Activated T-helper 2 cell treated with anti-CD3 and anti-CD28 coated beads, Interferon-gamma antibody, Interleukin-2, Interleukin-4, amounts not matched to agents 10 μg/mL and 5 μg/mL and 100 μg/mL, durations not matched to agents 14 hours and 24 hours and 36 hours (primary cell): ENCODE measurements at places on chromosomes 5 and 9. TPM values are rescaled to one million over a fixed set of nuclear protein-coding genes. Genes with fewer than 3 reads are reported as not detected.

The TICAM2 gene
- total RNA-seq, result 0.85 TPM in 1 of 2 replicates, not detected in the other

The SLC36A3 gene
- not detected in 2 replicates for total RNA-seq

The PRSS3 gene
- not detected in 2 replicates for total RNA-seq

The F2RL1 gene
- total RNA-seq, result 0.09 and 0.16 TPM in 2 replicates

The ERCC6L2 gene
- total RNA-seq, result 28.2 and 33.0 TPM in 2 replicates

The MED22 gene
- total RNA-seq, result 35.2 and 36.4 TPM in 2 replicates

The AK1 gene
- total RNA-seq, result 19.6 and 21.0 TPM in 2 replicates

DNA sequence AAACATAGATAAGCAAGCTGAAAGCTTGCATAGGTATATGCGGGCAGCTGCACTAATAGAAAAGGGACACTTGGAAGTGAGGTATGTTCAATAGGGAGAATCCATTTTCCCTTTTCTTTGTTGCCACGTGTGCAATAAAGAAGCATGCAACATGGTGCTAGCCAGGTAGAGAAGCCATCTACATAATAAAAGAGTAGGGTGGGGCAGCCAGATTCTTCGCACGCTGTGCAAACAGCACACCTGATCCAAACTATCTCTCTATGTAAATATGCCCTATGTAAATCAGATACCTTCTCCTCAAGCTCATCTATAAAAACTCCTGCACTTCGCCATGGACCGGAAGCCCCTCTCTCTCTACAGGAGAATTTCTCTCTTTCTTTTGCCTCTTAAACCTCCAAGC is 91.9 kb upstream of the C9orf72 start:
- DNase-seq, result no peak

GRCh38 chr9:126773004-126773607 is 31.7 kb upstream of the ZBTB43 start:
- DNase-seq, result no peak

GRCh38 chr9:127980706-127981558 is at the start of gene EEIG1:
EEIG1 (minus strand) TSS chr9:127980989; CDS start chr9:127980137, 852 bp downstream.
- peak; percentile 97 for DNase-seq

DNA sequence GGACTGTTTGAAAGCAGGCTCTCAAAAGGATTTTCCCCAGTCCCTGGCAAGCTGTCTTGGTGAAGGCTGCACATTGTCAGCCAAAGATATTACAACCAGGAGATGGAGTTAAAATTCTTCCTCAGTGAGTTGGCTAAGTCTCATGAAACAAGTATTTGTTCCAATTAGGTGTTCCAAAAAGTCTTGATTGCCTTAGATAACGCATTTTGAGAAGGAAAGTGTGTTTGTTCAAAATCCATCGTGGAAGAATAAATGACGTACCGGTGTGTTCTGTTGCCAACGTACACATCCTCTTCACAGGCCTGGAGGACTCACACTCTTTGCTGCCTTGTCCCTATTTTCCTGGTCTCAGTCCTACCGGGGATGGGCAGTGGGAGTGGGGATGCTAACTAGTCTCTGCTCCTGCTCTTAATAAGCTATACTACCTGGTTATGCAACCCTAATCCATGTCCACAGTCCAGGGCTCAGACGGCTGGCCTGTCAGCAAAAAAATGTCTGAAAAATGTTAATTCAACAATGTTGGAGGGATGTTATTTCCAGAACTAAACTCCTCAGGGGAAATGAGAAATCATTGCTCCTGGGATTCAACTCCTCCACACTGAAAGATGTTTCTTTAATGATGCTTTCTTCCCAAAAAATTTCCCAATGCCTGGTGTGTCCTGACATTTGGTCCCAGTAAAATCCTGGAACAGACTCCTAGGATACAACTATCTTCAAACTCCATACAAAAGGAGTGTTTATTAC is 175.3 kb upstream of the KLF9 start:
- no peak for DNase-seq

GRCh38 chr5:54531546-54531945 is 14.0 kb downstream of the SNX18 start:
- no peak for DNase-seq

GRCh38 chr5:126383246-126383645 is 40.0 kb upstream of the GRAMD2B start:
- DNase-seq, result no peak

GRCh38 chr5:68746643-68747420 is 347.0 kb upstream of the SLC30A5 start:
- no peak for DNase-seq

- DNase-seq, result no peak
These were observed 63.1 kb downstream of the PTCD2 start for GRCh38 chr5:72383280-72383679.

DNA sequence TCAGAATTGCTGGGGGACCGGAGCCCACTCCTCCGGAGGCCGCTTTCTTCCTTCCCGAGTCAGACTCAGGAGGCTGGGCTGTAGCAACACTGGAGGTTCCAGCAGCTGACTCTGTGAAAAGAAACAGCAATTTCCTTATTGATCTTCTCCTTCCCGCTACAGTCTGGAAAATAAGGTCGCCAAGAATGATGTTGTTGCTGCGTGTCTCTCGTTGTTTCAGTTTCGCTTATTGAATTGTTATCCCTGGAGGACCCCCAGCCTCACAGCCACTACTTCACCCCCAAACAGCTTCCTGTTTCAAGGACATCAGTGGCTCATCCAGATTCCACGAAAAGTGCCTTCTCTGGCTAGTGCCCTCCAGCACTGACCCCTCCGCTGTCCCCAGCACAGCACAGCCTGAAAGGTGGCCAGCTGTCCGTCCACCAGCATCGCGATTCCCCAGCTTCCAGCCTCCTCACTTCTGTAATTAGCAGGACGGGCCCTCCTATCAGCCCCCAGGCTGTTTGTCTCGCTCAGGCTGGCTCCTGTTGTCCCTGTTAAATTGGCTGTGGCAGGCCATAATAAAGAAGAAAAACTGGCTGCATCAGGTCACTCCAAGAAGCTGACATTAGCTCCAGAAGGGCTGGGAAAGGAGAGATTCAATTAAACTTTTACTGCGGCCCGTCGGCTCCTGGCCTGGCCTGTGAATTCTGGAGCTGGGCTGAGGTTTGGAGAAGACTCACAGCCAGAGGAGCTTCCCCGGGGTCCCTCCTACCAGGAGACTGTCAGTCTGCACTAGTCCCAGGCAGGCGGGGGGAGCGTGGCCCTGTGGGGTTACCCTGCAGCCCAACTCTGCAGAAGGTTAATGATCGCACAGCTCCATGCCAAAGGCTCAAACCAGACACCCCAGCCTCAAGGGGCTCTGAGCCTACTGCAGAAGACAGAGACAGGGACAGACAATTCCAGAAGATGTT is 40.5 kb downstream of the OLFM1 start:
- no peak for DNase-seq

DNA sequence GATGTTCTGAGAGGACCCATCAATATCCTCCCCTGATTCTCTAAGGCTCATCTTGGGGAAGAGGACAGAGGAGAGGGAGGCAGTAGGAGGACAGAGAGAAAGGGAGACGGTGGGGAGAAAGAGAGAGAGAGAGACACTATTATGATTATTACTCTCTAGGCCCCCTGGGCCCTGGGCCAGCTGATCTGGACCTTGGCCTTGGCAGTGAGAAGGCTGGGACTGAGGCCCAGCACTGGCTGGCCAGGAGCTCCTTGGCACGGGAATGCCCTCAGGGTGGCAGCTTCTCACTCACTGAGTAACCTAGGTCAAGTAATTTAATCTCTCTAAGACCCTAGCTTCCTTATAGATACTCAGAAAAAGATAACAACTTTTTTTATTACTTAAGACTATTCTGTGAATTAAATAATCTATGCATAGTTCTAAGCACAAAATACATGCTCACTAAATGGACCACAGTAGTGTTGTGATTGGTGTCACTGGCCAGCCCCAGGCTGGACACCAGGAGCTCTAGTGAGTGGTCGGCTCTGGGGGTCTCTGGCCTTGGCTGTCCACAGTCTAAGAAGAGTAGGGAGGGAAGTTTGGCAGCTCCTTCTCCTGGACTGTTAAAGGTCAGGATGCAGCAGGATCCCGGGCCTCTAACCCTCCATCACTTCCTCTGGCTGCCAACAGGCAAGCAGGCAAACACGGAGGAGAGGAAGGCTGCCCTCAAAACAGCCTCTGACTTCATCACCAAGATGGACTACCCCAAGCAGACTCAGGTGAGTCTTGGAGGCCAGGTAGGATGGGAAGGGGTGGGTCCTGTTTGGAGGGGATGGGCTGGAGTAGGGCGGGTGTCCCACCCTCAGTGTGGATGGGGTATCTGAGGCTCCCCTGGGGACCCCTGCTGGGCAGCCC is 50.0 kb downstream of the GSN start:
- DNase-seq, result no peak

DNA sequence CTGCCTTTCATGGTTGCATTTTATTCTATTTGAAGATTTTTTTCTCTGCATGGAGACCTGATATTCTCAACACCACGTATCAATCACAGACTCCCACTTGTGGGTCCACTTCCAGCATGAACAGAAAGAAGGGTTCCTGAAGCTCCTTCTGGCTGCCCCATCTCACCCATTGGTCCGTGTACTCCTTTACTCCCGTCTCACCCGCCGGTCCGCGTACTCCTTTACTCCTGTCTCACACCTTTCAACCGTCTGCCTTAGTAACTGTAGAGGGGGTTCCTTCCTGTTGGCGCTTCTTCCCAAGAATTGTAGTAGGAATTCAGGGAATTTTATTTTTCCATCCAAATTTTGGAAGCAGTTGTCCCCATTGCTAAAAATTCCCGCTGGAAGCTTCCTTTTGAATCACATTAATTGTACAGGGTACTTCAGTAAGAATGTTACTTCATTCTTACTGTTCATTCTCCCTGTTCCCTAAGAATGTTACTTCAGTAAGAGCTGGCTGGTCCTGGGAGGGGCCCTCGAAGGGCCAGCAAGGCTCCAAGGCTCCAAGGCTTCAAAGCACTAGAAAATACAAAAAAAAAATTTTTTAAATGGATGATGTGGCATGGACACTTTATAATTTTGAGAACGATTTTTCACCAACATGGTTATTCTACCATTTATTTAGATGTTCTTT is 3.9 kb upstream of the LPCAT1 start:
- no peak for DNase-seq

DNA sequence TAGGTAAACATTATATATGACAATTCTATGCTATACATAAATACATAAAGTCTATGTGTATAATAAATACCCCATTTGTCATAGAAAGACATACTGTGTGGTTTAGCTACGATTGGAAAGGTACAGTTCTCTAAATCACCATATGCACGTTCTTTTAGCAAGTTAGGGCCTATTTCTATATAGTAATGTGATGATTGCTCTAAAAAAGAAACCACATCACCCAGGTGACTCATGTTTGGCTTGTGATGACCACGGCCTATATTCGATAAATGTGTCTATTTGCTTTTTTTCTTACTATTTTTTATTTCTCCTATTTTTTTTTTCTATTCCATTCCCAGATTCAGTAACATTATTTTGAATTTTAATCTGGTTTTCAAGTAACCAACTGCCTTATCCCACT is 34.7 kb downstream of the RETREG1 start:
- no peak for DNase-seq

DNA sequence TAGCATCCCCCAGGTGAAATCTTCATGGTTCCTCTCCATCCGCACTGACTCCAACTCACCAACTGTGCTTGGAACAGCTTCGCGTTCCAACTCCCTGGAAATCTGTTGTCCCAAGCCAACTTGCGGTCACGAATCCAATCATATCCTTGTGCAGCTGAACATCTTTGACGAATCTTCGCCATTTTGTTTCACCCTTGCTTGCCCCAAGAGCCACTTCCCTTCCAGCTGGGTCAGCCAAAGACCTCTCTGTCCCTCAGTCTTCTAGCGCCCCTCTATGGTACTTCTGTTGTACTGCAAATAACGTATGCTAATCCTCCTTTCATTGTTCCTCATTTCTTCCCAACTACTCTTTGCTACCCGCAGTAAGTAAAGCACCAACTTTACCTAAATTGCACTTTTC is 61.0 kb upstream of the TARS1 start:
- no peak for DNase-seq

- DNase-seq, result no peak
These were observed 59.1 kb downstream of the BARX1 start for GRCh38 chr9:93896093-93896492.

DNA sequence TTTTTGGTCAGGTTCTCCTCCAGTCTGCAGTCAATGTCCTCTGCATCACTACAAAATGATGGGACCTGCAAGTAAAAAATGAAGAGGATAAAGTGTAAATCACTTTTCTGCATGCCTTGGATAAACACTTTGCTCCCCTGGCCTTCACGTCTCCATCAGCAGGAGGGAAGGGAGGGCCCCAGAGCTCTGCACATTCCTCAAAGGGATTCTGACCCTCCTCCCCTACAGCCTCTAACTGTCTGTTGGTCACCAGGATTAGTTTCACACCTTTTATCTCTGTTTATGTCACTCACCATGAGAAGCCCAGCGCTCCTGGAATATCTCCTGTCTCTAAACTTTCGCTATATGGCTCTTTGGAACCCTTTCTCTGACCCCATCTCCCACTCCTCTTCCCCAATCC is 103.3 kb downstream of the SVEP1 start:
- DNase-seq, result no peak

GRCh38 chr5:1507014-1507375 is 16.8 kb downstream of the LPCAT1 start:
- no peak for DNase-seq

DNA sequence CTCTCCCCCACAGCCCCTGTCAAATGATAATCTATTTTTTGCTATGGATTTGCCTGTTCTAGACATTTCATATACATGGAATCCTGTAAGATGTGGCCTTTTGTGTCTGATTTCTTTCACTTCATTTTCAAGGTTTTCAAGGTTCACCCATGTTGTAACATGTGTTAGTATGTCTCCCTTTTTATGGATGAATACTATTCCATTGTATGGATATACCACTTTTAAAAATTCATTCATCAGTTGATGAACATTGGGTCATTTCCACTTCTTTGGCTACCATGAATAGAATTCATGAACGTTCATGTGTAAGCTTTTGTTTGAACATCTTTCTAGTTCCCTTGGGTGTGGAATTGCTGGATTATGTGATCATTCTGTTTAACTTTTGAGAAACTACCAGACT is 94.7 kb upstream of the ZNF366 start:
- DNase-seq, result no peak

GRCh38 chr5:180137401-180138213 is 66.0 kb upstream of the RNF130 start:
- peak; percentile 4 for DNase-seq

DNA sequence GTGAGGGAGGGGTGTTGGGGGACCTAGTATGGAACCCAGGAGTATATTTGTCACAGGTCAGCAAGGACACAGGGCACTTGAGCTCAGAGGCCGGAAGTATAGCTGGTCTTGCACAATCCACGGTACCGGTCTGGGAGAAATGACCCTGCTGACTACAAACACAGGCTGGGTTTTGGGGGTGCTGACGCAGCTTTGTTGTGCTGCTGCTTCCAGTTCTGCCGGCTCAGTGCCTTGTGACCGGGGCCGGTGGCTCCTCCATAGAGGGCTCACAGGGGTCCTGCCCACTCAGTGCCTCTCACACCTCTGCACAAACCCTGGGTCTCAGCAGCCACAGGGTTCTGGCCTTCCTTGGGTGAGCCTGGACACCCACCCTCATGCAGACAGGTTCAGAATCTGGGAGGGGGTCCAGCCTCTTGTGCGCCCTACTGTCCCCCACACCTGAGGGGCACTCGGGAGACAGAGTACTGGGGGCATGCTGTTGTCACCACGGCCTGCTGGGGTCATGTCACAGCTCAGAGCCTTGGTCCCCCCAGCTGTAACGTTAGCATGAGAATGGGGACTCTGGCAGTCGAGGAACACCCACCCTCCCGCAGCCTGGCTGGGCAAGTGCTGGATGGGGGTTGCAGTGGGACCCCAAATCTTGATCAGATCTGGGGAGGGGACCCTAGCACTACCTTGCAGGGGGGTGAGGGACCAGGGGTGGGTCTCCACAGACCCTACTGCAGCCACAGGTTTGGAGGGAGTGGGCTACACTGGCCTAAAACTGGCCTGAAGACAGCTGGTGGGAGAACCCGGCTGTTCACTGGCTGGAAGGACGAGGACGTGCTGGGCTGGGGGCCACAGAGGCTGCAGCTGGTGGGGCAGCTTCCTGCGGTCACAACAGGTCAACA is 17.7 kb downstream of the NINJ1 start:
- DNase-seq, result no peak
